Stimulated activated CD4-positive, alpha-beta T cell treated with anti-CD3 and anti-CD28 coated beads, TNF-alpha, amount 100 ng/mL, for 48 hours (primary cell): ENCODE measurements at places on chromosomes 1 and 21.
A peak's percentile ranks its signal among the peaks of the same experiment; 100 is the strongest.

DNA sequence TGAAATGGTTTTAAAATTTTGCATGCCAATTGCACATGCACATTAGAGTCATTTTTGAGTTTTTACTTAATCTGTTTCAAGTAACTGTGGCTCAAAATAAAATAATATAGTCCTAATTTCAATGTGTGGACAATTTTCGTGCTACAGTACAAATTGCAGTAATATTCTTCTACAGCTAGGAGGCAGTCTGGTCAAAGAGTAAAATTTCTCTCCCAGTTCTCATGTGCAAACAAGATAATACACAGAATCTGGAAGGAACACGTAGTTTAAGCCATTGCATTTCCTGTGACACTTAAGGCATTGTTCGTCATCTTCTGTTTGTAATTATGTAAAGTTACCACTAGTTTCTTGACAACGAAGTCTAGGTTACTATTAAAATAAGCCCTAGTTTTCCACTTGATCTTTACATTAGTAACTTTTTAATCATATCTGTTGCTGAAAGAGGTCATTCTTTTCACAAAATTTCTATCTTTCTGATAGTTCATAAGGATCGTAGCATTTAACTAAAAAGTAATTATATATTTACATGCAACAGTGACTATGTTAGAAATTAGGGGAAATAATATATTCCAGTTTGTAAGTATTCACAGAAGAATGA, 28.9 kb downstream of the ODR4 start:
- no peak for DNase-seq

- DNase-seq, result no peak
These were observed 9.8 kb upstream of the CAPZB start for GRCh38 chr1:19495000-19495656.

DNA sequence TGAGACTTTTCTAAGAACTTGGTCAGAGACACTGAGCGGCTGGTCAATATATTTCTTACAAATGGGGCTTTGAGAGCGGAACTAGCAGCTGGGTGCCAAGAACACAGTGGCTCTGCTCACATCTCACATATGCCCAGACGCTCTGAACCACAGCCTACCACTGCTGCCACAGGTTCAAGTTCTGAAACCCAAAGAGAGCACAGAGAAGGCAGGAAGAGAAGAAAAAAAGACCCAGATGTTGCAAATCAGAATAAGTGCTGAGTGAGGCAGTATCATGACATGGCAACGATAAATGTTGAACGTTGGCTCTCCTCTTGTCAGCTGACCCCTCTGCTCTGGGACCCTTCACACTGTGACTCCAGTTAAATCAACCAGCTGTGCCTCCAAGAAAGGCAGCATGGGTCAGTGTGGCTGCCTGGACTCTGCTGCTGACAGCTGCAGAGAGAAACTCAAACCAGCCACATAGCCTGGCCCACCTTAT, 26.4 kb downstream of the HIVEP3 start:
- no peak for DNase-seq

GRCh38 chr1:228838717-228839500, 103.6 kb downstream of the RHOU start:
- no peak for DNase-seq

DNA sequence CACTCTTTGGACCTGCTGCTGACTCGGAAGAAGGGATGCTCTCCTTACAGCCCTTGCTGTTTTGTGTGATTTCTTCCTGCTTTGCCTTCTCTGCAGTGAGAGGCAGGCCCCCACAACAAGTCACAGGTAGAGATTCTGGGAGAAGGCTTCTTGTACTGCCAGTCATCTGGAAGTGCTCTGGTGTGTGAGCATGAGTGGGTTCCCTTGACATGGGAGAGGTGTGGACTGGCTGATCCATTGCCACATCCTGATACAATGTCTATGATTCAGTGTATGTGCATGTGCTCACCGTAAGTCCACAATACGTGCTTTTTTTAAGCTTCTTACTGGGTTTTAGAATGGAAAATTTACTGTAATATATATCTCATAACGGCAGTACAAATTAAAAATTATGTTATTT, 46.0 kb upstream of the PLA2G4A start:
- no peak for DNase-seq

GRCh38 chr1:79599257-79599656, 592.7 kb upstream of the ADGRL4 start:
- DNase-seq, result no peak

- DNase-seq, result no peak
These were observed 7.4 kb downstream of the AZIN2 start for GRCh38 chr1:33088119-33088906.

GRCh38 chr1:224517171-224517570, 82.6 kb upstream of the WDR26 start:
- DNase-seq, result no peak

DNA sequence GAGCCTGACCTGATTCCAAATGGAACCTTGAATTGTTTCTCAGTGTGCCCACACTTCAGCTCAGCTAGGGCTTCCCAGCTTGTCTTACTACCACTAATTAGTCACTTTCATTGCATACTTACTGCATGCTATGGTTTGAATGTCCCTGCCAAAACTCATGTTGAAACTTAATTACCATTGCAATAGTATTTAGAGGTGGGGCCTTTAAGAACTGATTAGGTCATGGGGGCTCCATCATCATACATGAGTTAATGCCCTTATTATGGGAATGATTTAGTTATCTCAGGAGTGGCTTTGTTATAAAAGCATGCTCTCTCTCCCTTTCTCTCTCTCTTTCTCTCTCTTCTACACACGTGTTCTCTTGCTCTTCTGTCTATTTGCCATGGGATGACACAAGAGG, 68.3 kb downstream of the NENF start:
- no peak for DNase-seq

- DNase-seq, result no peak
These were observed 51.6 kb upstream of the ITPKB start for GRCh38 chr1:226790545-226791181.

GRCh38 chr1:186626356-186626932, 53.8 kb downstream of the PTGS2 start:
- DNase-seq, result no peak

DNA sequence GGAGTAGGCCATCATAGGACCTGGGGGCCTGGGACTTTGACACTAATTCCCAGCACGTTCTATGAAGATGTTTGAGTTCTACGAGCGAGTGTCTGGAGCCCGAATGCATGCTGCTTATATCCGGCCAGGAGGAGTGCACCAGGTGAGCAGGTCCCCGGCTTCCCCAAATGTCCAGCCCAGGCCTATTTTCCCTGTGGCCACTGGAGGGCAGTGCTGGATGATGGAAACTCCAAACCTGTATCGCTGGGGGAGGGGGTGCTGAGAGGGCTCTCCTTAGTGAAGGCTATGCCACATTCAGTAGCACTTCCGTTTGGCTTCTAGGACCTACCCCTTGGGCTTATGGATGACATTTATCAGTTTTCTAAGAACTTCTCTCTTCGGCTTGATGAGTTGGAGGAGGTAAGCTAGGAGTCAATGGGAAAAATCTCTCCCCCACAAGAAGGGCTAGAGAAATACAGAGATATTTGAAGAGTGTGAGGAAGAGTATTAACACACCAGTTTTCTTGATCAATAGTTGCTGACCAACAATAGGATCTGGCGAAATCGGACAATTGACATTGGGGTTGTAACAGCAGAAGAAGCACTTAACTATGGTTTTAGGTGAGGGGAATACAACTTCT, 5.2 kb upstream of the FCER1G start:
- peak; percentile 71 for DNase-seq

DNA sequence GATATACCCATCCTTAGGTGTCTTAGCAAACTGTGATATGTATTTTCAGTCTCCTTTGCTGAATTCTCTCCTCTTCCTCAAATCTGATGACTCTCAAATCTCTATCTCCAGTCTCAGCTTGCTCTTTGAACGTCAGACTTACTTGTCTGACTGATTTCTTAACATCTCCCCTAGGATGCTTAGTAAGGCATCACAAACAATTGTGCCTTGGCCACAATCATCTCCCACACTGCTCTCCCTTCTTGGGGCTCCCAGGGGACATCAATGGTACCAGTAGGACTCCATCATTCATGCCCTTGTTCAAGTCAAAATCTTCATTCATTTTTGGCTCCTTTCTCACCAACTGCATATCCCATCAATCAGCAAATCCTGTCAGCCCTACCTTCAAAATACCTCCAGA, 42.0 kb downstream of the GNG12 start:
- no peak for DNase-seq

DNA sequence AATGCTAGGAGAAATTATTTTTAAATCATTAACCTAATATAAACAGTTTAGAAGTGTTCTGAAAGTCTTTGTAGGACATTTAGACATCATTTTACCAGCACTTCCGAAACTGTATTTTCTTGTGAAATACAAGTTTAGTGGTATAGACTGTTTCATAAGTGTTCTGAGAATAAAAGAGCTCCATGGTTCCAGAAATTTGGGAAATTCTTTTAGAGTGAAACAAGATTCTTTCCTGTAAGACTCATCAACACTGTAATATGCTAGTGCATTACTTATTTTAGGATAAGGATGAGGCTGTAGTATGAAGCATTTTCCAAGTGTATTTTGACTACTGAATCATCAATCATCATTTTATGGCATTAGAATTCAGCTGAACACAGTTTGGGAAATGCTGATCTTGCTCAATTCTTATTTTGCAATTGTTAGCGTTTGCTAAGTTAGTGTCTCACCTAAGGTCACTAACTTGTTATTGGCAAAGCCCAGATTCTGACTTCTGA, 73.4 kb downstream of the CEP350 start:
- no peak for DNase-seq

- DNase-seq, result no peak
These were observed 159.4 kb upstream of the UBE2U start for GRCh38 chr1:64043976-64044375.

GRCh38 chr1:42504535-42505128, 41.5 kb downstream of the CCDC30 start:
- DNase-seq, result no peak

- DNase-seq, result no peak
These were observed 3.1 kb downstream of the SLC45A3 start for GRCh38 chr1:205677167-205677566.

DNA sequence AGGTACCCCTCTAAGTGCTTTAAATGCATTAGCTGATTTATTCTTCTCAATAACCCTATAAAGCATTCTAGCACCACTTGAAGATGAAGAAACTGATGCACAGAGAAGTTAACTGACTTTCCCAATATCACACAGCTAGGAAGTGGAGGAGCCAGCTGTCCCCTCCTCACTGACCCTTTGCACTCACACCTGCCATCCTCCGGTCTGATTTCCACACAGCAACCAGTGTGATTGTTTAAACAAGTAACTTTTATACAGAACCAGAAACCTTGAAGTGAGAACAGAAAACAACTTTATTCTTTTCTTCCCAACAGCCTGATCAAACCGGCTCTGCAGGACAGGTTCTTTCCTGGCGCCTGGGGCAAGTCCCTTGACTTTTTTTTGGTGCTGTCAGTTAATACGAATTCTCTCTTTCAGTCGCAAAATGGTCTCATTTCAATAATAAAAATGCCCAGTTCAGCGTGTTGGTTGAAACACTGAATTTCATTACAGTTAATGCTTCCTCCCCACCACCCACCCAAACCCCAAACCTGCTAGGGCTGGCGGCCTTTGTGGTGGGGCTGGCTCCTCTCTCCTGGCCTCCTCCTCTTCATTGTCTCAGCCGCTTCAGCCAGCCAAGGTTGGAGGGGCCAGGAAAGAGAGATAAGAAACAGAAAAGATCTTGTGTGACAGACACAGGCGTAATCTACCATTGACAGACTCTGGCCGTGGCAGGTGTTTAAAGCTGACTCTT, 26.4 kb upstream of the EEIG2 start:
- no peak for DNase-seq

DNA sequence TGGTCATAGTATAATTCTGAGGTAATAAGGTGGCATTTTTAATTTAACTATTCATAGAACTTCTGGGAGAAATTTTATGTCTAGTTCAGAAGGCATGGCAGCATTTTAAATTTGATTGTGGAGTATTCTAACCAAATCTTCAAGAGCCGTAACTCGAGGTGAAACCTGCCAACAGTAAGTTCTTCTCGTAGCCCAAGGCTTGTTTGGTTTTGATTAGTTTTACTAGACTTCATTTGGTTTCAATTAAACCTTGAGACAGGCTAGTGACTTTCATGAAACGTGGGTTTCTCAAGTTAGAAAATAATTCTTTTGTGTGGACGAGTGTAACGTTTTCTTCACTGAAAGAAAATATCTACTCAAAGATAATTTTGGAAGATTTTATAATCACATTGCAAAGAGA, 395.5 kb downstream of the USP25 start:
- no peak for DNase-seq

GRCh38 chr1:228369608-228370438, 36.8 kb downstream of the TRIM11 start:
- no peak for DNase-seq

DNA sequence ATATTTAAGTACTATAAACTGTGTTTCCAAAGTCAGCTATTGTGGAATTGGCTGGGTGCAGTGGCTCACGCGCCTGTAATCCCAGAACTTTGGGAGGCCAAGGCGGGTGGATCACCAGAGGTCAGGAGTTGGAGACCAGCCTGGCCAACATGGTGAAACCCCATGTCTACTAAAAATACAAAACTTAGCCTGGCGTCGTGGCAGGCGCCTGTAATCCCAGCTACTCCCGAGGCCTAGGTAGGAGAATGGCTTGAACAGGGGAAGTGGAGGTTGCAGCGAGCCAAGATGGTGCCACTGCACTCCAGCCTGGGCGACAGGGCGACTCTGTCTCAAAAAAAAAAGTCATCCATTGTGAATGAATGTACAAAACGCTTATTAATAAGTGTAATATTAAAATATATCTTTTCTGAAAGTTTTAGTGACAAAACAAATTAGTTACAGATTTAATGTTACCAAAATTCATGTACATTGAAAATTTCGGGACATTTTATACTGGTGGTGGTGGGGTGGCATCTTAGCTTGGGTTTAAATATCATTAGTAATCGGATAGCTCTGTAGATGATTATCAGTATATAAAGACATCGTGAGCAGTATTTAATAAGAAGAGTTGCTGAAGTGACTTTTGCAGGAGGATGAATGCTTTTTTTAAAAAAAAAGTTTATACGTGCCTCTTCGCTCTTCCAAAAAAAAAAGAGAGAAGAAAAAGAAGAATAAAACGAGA, 503 bp upstream of the SRSF11 start:
- DNase-seq, result no peak

GRCh38 chr21:19236209-19236608, 832.6 kb upstream of the TMPRSS15 start:
- no peak for DNase-seq

- no peak for DNase-seq
These were observed 23.6 kb upstream of the PLA2G2E start for GRCh38 chr1:19946971-19947370.

GRCh38 chr1:169024800-169025271, 81.7 kb upstream of the ATP1B1 start:
- DNase-seq, result no peak

GRCh38 chr1:225651872-225652728, 823 bp downstream of the ENAH start:
- DNase-seq, result no peak

- DNase-seq, result no peak
These were observed 22.8 kb downstream of the ALG14 start for GRCh38 chr1:95049935-95050334.

- no peak for DNase-seq
These were observed 176.7 kb downstream of the CAMTA1 start for GRCh38 chr1:6961905-6962477.

- no peak for DNase-seq
These were observed 56.6 kb downstream of the SMYD2 start for GRCh38 chr1:214337511-214337910.
